ENCODE measurements at places on chromosomes 3 and 15.

DNA sequence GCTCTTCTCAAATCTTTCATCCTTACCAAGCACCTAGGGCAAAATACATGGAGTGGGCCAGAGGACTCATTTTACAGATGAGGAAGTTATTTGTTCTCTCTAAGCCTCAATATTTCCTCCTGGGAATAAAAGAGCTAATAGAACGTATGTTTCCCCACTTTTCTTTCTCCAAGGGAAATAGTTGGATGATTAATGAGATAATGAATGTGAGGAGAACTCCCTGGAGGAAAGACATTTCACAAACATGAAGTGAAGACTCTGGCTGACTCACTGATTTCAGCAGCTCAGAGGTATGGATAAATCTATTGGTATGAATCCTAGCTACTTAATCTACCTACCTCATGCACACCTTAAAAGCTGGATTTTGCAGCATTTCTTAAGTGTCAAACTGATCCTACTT is 98.4 kb downstream of the ECT2 start:
- DNase-seq, result no peak

DNA sequence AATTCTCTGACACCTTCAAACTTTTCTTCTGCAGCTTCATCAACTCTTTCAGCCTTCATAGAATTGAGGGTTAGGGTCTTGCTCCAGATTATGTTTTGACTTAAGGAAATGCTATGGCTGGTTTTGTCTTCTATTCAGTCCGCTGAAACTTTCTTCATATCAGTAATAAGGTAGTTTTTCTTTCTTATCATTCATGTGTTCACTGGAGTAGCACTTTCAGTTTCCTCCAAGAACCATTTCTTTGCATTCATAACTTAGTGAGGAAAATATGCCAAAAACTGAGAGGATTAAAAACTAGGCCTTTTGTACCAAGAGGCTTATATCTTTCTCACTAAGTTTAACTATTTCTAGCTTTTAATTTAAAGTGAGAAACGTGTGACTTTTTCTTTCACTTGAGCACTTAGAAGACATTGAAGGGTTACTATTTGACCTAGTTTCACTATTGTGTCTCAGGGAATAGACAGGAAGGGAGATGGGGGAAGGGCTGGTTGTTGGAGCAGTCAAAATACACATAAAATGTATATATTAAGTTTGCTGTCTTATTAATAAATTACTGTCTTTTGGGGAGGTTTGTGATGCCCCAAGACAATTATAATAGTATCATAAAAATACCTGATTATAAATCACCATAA is 1110.1 kb downstream of the TBL1XR1 start:
- no peak for DNase-seq

GRCh38 chr3:136249091-136249490 is 1.0 kb upstream of the PCCB start:
- DNase-seq, result no peak

DNA sequence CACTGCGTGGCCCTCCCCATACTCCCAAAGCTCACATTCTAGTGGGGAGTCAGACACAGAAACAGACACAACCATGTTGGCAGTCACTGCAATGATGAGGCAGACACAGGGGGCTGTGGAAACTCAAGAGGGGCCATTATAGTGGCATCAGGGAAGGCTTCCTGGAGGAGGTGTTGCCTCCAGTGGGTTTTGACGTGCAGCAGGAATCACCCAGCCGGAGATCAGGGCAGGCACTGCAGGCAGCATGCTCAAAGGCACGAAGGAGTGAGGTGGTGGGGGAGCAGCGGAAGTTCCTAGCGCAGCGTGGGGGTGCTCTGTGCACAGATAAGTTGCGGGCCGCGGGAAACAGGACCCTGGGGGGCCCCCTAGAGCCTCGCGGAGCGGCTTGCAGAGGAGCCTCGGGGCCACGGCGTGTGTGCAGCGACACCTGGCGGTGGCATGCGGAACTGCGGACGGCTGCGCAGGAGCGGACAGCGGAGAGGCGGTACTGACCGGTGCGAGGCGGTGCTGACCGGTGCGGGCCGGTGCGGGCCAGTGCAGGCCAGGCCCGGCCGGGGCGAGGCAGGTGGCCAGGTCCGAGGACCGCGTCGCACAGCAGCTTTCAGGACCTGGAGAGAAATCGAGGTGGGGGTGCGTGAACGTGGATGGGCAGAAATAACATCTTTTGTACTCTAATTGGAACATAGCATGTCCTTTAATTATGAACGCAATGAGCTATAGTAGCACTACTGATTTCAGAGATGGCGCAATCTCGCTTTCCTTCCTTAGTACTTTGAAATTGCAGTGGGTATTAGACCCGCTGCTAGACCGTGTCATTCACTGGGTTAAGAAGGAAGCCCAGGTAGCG is 101.5 kb downstream of the FBLN2 start:
- DNase-seq, result peak; percentile 49

GRCh38 chr15:71465131-71465955 is 345.0 kb upstream of the NR2E3 start:
- no peak for DNase-seq

DNA sequence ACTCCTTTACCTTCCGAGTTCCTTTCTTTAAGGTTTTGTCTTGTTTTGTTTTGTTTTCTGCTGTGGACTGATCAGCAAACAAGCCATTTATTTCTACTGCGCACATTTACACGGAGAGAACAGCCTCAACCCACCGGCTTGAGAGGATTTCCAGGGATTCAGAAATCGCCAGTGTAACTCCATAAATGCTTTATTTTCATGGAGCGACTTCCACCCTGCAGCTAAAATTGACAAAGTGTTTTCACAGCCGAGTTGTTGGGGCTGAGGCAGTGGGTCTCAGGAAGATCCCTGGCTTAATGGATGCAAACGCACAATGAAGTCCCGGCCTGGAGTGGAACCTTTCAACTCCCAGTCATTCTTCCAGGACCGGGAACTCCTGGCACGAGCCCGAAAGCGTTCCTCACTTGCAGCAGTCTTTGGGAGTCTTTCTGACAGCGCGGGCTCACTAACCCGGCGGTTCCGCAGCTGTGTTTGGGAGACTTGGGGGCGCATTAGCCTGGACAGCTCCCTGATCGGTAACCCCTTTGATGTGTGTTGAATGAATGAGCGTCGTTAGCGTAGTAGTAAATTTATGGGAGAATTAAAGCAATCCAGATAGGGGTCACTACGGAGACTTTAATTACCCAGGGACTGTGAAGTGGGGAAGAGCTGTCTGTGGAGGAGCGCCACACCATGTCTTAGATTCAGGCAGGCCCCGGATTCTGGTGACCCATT is 785 bp upstream of the MYRIP start:
- DNase-seq, result no peak

- DNase-seq, result no peak
Measured at GRCh38 chr15:23877502-23878412, 190.7 kb upstream of the NDN start.

DNA sequence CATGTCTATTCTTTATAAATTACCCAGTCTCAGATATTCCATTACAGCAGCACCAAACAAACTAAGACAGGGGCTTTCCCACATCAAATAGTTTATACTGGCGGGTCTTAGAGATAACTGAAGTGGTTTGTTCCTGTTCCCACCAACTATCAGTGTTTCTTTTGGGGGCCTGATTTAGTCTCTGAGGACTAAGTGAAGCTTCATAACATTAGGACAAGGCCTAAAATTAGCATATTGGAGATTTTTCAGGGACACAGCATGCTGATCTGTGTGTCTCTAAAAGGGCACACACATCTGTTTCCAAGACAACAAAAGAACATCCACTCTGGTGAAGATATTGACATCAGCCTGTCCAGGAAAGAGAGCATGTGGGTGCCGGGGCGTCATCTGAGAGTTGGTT is 72.6 kb upstream of the SEMA6D start:
- DNase-seq, result no peak

GRCh38 chr15:31609906-31610305 is 283.3 kb downstream of the KLF13 start:
- DNase-seq, result no peak

DNA sequence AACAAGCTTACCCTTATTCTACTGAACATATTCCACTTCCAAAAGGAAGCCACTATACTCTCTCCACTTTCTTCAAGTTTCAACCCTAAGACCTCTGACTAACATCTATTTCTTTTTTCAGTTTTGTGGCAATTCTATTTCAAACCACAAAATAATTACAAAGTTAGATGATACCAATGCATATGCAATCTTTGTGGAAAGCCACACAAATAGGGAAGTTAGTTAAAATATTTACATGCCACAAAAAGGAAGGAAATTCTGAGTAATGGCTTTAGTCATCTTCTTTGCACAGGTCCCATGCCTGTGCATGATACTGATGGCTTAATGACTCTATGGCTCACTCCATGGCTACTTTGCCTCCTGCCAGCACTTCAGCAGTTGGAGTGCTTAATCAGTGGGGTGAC is 57.0 kb upstream of the MCTP2 start:
- DNase-seq, result no peak

DNA sequence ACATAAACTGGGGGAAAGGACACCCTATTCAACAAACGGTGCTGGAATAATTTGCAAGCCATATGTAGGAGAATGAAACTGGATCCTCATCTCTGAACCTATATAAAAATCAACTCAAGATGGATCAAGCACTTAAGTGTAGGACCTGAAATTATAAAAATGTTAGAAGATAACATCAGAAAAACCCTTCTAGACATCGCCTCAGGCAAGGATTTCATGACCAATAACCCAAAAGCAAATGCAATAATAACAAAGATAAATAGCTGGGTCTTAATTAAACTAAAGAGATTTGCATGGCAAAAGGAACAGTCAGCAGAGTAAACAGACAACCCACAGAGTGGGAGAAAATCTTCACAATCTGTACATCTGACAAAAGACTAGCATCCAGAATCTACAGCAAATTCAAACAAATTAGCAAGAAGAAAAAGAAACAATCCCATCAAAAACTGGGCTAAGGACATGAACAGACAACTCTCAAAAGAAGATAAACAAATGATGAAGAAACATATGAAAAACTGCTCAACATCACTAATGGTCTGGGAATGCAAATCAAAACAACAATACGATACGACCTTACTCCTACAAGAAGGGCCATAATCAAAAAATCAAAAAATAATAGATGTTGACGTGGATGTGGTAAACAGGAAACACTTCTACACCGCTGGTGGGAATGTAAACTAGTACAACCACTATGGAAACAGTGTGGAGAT is 408.7 kb downstream of the CNTN6 start:
- DNase-seq, result no peak

GRCh38 chr3:148100476-148100875 is 597.2 kb upstream of the AGTR1 start:
- DNase-seq, result no peak

DNA sequence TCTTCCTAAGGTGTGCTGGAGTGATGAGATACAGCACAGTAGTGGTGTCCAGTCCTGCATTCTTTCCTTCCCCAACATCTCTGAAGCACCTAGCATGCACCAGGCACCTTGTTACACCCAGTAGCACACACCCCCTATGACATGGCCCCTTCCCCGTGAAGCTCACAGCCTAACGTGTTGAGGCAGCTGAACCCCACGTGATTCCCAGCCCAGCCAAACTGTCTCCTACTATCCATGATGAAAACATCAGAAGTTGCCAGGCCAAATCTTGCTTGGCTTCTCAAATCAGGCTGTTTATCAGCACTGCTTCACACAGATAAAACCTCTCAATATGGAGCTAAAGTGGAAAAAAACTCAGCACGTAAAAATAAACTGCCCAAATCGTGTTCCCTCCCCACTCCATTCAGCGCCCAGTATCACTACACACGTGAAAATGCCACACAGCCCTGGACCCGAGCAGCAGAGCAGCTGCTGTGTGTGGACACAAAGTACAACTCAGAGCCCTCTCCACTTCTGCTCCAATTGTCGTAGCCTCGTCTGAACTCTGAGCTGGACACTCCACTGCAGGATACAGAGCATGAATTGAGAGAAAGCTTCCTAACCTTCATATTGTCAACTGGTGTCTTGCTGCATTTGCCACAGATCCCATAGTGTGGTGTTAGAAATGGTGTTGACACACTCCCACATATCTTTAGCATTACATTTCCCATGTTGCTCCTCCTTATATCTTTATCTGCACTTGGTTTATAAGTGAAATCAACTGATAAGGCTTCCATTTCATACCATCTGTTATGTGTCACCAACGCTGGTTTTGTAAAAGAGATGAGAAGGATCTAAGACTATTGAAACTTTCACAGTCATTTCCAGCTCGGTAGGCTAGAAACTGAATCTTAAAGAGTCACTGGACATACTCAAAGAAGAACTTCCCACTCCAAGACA is 279.8 kb downstream of the RORA start:
- no peak for DNase-seq

DNA sequence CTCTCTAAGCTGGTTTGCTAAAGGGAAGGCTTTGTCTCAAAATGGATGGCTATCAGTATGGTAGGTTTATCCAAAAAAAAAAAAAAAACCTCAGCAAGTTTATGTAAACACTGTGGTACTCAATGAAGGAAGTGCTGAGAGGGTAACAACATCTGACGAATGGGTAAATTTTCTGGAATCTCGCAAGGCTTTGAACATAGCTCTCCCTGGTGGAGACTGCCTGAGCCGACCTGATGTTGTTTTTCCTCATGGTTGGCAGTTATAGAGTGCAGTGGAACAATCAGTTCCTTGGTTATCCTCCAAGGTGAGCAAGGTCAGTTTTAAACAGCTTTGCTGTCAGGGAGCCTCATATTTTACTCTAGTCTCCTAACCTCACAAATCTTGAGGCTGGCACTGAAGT is 94.6 kb downstream of the ZPLD1 start:
- no peak for DNase-seq

DNA sequence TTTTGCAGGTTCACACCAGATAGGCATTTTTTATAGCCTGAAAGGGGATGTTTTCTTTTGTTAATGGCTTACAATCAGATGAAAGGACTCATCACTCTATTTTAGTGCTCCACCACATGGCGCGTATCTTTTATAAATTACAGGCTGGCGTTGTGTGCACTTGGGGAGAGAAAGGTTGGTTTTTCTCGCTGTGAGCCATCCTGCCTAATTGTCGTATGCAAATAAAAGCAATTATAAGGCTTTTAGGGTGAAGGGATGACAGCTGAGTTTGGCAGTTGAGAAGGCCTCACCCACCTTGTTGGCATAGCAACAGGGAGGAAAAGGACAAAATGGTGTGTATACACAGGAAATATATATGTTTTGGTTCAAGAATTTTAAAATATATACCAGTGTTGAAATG is 268.0 kb downstream of the NR2F2 start:
- no peak for DNase-seq

GRCh38 chr3:102095383-102095782 is 246.1 kb downstream of the NFKBIZ start:
- DNase-seq, result no peak

- no peak for DNase-seq
Measured at GRCh38 chr15:35329521-35329961, 216.4 kb downstream of the DPH6 start.

DNA sequence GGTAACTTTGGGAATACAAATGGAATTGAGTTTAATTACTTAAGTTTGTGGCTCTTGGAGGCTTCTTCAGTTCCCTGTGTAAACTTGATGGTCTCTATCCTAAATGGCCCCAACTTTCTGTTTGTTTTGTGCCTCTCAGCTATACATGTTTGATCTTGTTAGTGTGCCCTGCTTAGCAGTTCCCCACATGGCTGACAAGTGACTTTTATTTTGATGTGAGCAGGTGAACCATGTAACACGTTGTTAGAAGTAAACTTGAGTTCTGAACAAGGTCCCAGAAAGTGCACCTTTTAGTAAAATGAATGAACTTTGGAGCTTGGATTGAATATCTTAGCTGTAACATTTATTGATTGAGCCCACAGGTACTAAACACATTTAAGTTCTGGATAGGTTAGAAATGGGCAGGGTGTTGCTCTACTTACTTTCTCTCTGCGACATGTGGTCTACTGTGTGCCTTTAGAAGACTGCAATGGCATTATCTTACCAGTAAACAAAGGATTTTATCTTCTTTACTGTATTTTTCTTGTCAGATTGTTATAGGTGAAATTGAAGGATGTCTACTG is 4.5 kb downstream of the LSM3 start:
- DNase-seq, result no peak

Data from NK-92 treated with Interleukin-12 subunit alpha and Interleukin-12 subunit beta, amount 100 ng/mL, for 24 hours (cell line).